Cortex of kidney (tissue), 1 donor: ENCODE measurements at places on chromosomes 13 and 19.

DNA sequence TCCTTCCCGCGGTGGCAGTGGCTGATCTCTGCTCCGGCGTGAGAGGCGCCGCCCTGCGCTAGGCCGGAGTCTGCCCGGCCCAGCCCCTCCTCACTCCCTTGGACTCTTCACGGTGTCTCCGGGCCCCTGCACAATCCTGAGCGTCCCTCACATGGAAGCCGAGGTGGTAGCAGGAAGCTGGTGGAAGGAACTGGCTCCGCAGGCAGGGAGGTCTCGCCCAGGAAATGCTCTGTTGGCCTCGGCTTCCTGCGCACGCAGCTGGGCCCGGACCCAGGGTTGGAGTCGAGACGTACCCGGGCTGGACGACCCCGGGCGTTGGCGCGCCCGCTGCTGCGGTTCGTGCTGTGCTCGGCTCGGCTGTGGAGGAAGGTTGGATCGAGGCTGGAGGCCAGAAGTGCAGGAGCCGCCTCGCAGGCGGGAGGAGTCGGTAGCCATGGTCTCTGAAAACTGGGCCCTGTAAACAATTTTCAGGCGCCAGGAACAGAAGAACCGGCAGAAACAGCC is 46.3 kb downstream of the ZNF724 start:
- DNase-seq, result no peak

- DNase-seq, result no peak
Measured at GRCh38 chr13:95343944-95344343, 42.7 kb upstream of the ABCC4 start.

DNA sequence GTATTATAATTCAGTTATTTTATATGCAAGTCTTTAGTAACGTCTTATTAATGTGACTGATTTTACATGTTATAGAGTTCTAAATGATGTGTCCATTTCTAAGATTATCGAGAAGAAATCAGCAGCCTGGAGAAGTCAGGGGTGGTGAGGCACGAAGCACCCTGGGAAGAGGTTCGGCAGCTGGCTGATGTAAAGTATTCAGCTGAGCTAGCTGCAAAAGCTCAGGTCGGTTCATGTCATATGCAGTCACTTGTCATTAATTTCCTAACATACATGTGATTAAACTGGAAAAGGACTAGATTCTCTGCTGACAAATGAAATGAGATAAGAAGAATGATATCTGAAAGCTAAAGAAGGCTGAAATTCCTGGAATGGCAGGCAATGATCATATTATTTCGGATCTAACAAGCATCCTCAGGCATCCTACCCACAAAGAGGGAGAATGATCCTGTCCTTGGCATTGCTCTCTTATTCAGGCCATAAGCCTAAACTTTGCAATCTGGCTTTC is 383.0 kb upstream of the SLITRK1 start:
- DNase-seq, result no peak

GRCh38 chr19:13006431-13007281 is 11.4 kb downstream of the NFIX start:
- DNase-seq, result no peak

DNA sequence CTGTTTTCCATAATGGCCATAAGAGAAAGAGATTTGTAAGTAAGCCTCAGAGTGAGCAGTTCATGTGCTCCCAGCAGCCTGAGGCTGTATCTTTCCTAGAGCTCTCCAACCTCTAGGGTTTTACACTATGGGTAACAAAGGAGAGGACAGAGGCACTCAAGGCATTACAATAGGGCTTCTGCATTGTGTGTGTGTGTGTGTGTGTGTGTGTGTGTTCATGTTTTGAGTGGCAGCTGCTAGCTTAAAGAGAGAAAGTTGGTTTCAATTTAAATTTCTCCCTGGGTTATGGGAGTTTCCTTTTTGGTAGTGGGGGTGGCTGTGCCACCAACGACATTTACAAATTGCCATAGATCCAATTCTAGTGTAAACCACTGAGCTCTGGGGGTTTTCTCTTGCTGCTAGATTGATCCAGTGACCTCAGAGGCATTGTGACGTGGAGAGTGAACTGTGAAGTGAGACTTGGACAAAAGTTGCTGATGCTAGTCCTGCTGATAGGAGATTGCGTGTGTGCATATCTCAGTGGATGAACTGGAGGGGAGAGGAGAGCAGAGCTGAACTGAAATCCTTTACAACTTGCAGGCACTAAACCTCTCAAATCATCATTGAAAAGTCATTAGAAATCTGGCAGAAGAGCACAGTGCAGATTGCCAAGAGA is 67.2 kb upstream of the OLFM4 start:
- DNase-seq, result no peak

- DNase-seq, result no peak
Measured at GRCh38 chr19:7507884-7508283, 8.0 kb upstream of the ZNF358 start.

DNA sequence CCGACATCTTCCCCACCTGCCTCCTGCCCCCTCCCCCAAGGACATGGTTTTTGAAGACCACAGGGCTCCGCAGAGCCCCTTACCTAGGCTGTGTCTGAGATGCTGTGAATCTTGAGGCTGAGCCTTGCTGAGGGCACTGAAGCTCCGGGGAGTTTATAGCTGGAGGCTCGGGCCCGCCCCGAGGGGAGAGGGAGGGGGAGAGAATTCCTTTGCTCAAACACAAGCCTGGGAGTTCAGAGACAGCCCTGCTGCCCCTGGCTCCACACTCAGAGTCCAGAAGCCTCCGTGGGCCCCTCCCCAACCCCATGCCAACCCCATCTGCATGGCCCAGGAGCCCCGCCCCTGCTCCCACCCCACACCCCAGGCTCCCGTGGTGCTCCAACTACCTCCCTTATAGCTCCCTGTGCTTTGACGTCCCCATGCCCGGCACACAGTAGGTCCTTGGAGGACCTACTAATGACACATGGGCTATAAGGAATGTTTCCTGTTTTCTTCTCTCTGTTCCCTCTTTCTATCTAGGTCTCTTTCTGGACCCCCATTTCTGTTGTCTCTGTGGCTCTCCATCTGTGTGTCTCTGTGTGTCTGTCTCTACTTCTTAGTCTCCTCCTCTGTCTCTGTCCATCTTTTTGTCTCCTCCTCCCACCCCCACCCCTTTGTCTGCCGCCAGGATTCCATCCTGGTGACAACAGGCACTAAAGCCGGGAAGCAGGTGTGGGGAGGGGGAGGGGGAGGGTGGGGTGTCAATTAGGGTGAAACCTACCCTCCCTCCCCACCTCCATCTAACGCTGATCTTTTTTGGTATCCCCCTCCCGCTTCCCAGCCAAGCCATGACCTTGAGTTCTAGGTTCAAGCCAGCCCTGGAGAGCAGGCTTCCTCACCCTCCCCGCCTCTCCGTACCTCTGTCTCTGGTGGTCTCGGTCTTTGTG is at the start of gene TNNT1:
TNNT1 (minus strand) TSS at position 129 of the 926 bp plus-strand sequence. CDS start 2,049 bp downstream, outside the sequence.
- DNase-seq, result no peak

GRCh38 chr19:2478756-2479555 is 3.0 kb downstream of the GADD45B start:
- DNase-seq, result no peak

DNA sequence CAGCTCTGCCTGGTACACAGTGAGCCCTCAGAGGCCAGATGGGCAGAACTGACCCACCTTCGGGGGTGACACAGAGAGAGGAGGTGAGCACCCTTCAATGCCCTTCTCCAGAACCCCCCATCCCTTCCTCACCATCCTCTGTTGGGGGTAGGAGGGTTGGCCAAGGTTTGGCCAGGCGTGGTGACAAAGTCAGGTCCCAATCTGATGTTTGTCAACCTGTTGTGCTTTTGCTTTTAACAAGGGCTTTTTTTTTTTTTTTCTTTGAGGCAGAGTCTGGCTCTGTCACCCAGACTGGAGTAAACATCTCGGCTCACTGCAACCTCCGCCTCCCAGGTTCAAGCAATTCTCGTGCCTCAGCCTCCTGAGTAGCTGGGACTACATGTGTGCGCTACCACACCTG is 7.3 kb downstream of the PTGIR start:
- no peak for DNase-seq

DNA sequence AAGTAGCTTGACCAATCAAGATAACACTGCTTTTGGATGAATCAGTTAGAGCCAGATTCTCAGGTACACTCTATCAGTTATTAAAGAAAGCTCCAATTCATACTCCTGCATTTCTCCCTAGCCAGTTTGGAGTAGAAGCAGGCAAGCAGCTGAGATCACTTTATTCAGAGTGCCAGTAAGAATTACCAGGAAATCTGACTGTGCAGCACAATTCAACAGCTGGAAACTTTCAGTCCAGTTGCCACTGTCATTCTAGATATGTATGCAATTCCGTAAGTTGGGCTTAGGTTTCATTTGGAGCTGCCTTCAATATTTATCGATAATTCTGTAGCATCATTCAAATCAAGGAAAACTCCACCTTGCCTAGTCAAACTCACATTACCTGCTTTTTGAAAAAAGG is 2625.6 kb upstream of the PCDH20 start:
- no peak for DNase-seq

GRCh38 chr13:99969453-99969918 is 2.1 kb downstream of the ZIC5 start:
- DNase-seq, result no peak

DNA sequence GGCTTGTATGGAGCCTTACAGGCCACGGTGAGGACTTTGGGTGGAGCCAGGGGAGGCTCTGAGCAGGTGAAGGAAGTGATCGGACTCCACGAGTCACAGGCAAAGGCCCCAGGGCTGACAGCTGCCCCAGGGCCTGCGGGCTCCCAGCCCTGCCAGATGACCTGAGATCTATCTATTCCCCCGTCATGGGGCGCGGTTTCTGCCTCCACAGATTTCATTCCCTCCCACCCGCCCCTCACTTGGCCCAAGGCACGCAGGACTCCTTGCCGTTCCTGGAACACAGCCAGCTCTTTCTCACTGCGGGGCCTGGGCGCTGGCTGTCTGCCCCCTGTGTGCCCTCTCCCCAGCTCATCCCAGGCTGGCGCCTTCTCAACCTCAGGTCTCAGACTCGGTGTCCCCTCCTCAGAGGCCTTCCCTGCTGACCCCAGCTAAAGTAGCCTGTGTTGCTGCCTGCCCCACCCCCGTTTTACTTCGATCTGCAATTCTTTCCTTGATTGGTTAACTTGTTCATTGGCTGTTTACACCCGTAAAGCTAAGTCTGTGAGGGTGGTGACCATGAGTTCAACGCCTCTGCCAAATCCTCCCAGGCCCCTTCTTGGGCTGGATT is 13.9 kb upstream of the PAK4 start:
- no peak for DNase-seq

DNA sequence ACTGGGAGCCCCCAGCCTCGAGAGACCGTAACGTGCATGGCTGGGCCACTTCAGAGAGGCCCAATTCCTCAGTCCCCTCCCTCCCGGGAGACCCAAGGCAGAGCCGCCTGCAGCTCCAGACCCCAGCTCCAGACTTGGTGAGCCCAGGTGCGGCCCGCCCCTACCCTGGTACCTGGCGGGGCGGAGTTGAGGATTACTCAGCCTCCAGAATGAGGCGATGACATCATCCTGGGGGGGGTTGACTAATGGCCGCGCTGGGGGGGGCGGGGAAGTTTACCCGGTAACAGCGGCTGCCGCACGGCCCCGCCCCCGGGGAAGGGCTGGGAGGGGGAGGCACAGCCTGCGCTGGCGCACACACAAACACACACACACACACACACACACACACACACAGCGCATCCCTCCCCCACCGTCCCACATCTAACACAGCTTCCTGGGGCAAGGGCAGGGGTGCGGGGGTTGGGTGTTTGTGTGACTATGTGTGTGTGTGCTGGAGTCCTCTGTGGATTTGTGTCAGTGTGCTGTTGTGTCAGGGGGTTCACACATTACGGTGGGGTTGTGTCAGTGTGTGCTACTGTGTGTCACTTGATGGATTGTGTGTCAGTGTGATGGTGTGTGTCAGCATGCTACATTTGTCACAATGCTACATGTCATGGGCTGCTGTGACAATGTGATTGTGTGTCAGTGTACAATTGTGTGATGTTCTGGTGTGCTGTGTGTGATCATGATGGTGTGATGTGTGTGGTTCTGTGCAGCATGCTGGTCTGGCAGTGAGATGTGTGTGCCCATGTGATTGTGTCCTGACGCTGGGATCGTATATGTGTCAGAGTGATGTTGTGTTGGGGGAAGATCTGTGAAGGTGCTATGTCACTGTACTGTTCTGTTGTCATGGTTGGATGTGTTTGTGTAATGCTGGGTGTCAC is 10.3 kb upstream of the BBC3 start:
- DNase-seq, result no peak

DNA sequence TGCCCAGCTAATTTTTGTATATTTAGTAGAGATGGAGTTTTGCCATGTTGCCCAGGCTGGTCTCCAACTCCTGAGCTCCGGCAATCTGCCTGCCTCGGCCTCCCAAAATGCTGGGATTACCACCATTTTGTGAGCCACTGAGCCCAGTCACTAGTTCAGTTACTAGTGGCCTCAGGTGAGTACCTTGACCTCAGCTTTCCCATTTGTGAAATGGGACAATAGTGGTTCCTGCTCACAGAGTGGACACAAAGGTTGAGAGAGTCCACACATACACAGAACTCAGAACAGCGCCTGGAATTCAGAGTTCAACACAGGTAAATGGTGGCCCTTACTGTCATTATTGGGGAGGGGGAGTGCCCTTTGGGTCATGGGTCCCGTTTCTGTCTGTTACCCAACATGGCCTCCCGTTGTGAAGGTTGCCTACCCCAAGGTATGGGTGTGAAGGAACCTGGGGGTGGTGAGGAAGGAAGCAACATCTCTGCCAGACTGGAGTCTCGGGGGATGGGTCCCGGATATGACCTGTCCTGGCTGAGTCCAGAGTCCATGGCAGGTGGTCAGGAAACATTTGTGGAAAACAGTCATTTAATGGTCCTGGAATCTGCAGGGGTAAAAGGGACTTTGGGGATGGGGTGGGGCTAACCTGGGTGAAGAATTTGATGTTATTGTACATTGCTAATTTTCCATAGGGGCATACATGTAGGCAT is 11.7 kb upstream of the IRGC start:
- DNase-seq, result no peak

DNA sequence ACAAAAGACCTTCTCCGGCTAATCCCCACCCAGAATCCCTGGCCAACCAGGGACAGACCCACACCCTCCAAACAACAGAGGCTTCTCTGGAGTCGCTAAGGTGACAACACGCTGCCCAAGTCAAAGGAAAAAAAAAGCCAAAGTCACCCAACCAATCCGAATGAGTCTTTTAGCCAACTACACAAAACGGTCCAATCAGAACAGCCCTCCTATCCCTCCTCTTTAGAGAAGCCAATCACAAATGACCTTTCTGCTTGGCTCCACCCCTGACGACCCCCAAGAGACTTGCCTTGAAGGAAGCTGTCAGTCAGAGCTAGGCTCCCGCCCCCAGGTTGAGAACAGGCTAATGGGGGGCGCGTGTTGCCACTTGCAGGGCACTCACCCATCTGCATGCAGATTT is 6.6 kb upstream of the FBXW9 start:
- DNase-seq, result no peak

DNA sequence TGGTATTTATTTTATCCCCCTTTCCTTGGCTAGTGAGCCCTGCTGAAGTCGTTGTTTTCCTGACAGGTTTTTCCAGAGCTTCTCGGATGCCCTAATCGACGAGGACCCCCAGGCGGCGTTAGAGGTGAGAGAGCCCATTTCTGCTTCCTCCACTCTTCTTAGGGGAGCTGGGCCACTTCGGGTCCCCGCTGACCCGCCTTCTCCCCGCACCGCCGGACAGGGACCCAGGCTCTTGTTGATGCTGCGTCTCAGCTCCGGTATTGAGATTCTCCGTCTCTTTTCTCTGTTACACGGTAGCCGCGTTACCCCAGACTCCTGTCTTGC is 306 bp downstream of the SUGT1 start:
- DNase-seq, result no peak
